Stimulated activated CD4-positive, alpha-beta T cell treated with anti-CD3 and anti-CD28 coated beads, TNF-alpha, amount 100 ng/mL, for 1 hour (primary cell): ENCODE measurements at places on chromosomes 3 and 15.

DNA sequence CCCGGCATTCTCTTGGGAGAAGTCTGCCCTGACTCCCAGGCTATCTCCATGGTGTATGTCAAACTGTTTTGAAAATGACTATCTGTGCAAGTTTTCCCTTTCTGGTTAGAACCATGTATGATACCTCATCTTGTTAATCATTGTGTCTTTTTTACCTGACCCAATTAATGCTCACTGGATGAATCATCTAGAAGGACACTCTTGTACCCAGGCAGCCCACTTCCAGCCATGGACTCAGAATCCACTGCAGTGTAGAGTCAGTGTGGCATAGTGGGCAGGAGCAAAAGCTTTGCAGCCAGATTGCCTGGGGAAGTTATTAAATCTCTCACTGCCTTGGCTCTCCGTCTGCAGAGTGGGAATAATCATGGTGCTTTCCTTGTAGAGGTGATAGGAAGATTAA lies 1.2 kb downstream of the FAM3D start:
- DNase-seq: no peak

DNA sequence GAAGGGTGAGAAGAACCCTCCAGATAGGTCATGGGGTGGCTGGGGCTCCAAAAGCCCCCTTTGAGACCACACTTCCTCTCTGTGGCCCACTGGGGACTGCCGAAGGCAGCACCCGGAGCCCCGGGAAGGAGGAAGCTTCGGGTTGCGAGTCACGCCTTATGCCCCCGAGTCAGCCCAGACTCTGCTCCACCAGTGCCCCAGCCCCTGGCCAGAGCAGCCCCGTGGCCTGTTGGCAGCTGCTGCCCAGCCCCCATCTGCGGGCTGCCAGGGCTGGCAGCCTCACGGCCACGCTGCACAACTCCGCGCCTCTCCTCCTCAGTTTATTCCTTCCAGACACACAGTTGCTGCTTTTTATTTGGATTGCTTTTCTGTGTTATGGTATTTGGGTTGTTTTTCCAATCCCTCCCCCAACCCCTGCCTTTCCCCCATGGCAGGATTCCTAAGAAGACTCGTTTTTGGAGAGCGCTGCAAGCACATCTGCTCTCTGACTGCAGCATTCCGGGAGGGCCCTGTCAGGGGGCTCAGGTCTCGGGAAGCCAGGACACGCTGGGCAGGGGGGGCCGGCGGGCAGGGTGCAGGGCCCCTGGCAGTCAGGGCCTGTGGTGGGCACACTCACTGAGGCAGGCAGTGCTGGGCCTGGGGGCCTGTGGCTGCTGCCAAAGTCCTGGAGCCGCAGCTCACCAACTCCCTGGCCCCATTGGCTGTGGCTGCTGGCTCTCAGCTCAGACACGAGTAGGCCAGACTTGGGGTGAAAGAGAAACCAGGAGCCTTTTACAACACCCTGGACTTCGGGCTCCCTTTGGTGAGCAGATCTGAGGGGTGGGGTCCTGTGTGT lies 20.2 kb downstream of the MAGEF1 start:
- DNase-seq: no peak

DNA sequence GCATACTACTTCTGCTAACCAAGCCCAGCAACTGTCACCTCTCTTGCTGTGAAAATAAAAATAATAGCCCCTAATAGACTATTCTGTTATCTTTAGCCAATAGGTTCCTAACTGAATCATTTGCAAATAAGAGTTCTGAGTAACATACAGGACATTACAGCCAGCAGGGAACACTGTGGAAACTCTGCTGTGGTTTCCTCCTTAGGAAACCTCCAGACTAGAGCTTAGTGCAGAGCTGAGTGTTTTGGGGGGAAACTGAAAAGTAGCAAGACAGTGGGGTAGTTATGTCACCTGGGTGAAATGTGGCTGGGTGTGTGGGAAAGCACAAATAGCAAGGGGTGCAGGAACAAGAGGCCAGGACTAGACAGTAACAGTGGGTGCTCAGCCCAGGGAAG lies 32.4 kb downstream of the DZIP1L start:
- DNase-seq: no peak

DNA sequence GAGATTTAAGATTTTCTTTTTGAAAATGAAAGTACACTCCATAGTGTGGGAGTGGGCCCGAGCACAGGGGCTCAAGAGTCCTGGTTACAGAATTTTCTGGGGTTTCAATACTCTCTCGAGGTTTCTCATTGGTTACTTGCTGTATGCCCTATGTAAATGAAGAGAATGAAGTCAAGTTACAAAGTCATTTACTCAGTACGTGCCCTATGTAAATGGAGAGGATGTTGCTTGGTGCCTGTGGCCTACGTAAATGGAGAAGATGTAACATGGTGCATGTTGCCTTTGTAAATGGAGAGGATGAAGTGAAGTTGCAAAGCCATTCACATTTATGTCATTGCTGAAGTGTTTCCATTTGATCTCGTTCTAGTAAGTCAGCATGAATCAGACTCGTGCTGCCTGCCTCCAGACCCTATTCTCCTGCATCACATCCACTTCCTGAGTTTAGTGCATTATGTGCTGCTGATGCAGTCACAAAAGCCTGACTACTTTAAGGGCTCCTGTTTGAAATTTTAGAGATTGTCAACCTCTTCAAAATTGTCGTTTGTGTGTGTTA lies 302.0 kb downstream of the ZBBX start:
- DNase-seq: no peak

DNA sequence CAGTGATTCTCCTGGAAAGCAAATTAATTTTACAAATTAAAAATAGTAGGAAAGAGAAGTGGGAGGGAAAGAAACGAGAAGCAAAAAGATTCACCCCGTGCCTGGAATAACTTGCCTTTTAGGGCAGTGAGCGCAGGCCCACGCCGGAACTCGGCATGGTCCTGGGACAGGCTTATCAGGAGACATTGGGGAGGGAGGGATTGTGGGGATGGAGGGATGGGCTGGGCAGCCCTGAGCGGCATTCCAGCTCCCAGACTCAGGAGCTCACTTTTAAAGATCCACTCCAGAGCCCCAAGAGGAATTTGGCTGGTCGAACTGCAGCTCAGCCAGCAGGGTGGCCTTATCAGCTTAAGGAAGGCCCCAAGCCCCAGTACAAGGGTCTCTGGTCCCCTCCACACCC lies 117.9 kb downstream of the ADCY5 start:
- no peak for DNase-seq

DNA sequence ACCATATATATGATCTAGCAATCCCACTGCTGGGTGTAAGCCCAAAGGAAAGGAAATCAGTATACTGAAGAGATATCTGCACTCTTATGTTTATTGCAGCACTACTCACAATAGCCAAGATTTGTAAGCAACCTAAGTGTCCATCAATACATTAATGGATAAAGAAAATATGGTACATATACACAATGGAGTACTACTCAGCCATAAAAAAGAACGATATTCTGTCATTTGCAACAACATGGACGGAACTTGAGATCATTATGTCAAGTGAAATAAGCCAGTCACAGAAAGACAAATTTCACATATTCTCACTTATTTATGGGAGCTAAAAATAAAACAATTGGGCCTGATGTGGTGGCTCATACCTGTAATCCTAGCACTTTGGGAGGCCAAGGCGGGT lies 21.9 kb upstream of the ARNT2 start:
- no peak for DNase-seq

DNA sequence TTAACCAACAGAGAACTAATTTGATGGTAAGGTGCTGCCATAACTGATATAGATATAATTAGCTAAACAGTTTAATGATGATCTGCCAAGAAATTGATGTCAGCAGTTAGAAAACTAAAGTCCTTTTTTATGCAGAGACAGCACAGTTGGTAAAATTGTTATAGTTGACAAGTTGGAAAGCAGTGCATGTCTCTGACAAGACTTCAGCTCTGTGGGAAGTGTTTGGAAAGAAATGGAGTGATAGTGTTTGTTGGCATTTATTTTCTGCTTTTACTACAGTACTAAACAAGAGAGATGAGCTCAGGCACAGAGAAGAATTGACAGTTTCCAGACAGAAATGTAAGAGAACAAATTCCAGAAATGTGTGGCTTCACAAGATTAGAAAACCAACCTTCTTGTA lies 523.5 kb upstream of the BCHE start:
- DNase-seq: no peak

GRCh38 chr15:75929799-75930565 lies 26.3 kb downstream of the FBXO22 start:
- DNase-seq: no peak

DNA sequence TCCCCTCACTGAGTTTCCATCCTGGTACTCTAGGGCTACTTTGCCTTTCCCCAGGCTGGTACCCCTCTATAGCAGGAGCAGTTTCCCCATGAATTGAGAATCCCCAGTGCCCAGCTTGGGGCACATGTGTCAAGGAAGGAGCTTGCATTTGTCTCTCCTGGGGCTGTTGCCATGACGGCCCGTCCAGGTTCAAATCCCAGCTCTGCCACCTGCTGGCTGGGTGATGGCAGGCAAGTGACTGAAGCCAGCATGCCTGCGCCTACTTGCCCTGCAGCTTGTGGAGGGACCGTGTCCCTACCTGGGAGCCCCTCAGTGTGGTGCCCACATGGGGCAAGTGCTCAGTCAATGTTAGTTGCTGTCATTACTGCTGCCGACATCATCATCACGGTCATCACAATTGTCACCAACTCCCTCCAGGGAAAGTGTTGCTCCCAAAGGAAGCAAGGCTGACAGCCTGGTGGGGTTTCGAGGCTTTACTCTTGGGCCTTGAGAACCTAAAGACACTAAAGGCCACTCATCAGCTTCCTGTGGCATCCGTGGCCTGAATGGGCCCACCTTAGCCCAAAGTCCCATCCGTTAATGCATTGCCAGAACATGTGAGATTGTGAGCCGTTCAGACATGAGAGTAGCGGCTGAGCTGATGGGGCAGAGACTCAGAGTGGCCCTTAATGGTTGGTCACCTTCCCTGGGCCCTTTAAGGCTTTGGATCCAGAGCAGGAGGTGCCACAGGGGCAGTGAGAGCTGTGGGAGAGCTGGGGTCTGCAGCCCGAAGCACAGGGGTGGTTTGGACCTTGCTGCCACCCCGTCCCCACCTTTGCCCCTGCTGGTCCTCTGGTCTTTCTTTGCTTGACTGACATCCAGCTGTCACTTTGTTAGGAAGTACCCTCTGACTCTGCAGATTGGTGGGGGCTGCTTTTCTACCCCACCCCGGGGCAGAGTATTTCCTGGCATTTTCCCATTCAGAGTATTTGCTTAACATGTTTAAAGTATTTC lies 144.4 kb downstream of the DNAJB8 start:
- peak; percentile 11 for DNase-seq

- no peak for DNase-seq
Measured at GRCh38 chr3:25354071-25354470, 74.0 kb upstream of the RARB start.

- DNase-seq: no peak
Measured at GRCh38 chr3:114421204-114421603, 127.4 kb downstream of the TIGIT start.

GRCh38 chr3:175211466-175211865 lies 352.3 kb downstream of the NAALADL2 start:
- no peak for DNase-seq

DNA sequence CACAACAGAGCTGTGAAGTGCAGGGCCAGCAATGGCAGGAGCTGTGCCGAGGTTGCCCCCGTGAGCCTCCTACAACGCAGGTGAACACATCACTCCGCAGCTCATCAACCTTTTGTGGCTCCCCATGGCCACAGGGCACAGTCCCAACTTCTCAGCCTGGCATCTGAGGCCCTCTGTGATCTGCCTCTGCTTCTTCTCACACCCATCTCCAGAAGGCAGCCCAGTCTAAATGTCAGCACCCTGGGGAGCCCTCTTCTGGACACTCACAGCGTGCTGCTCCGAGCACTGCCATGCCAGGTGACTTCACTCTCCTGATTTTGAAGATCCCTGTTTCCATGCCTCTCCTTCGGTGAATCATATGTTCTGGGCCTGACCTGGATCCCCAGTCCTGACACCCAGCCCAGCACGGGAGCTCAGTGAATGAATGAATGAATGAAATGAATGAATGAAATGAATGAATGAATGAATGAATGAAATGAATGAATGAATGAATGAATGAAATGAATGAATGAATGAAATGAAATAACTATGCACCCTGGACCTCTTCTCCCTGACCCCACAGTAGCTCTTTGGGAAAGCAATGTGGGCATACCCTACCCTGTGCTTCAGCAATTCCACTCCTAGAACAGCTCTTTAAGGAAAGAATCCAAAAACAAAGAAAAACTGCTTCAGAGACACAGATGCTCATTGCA lies 17.9 kb upstream of the SKIC8 start:
- no peak for DNase-seq

- no peak for DNase-seq
Measured at GRCh38 chr3:105042586-105042985, 324.1 kb upstream of the ALCAM start.

- no peak for DNase-seq
Measured at GRCh38 chr15:51799282-51800252, 29.9 kb upstream of the TMOD3 start.

DNA sequence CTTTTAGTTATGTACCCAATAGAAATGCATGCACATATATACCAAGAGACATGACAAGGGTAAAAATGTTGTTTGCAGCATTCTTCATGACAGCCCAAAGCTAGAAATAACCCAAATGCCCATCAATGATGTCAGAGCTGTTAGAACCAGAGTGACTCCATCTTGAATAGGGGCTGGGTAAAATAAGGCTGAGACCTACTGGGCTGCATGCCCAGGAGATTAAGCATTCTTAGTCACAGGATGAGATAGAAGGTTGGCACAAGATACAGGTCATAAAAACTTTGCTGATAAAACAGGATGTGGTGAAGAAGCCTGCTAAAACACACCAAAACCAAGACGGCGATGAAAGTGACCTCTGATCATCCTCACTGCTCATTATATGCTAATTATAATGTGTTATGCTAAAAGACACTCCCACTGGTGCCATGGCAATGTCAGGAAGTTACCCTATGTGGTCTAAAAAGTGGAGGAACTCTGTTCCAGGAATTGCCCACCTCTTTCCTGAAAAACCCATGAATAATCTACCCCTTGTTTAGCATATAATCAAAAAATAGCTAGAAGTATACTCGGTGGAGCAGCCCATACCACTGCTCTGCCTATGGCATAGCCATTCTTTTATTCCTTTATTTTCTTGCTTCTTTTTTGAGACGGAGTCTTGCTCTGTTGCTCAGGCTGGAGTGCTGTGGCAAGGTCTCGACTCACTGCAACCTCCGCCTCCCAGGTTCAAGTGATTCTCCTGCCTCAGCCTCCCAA lies 32.9 kb downstream of the ZBTB11 start:
- DNase-seq: no peak

- no peak for DNase-seq
Measured at GRCh38 chr15:68416158-68416535, 15.8 kb downstream of the ITGA11 start.

GRCh38 chr15:26879706-26880105 lies 12.8 kb downstream of the GABRA5 start:
- no peak for DNase-seq

DNA sequence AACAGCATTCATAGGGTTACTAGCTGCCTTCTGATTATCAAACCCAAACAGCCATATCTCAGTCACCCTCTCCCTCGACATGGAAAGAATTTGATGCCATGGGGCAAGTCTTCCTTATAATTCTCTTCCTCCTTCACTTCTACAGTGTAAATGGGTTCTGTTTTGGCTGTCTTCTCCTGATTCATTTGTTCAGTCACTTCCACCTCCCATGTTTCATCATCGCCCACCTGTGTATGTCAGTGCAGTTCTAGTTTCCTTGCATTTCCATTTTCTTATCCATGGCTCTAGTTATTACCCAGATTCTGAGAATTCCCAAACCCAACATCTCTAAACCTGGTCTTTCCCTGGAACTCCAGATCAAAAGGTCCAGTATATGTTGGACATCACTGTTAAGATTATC lies 41.0 kb downstream of the RIOX2 start:
- DNase-seq: no peak
